ENCODE measurements at places on chromosomes 6 and 20.

DNA sequence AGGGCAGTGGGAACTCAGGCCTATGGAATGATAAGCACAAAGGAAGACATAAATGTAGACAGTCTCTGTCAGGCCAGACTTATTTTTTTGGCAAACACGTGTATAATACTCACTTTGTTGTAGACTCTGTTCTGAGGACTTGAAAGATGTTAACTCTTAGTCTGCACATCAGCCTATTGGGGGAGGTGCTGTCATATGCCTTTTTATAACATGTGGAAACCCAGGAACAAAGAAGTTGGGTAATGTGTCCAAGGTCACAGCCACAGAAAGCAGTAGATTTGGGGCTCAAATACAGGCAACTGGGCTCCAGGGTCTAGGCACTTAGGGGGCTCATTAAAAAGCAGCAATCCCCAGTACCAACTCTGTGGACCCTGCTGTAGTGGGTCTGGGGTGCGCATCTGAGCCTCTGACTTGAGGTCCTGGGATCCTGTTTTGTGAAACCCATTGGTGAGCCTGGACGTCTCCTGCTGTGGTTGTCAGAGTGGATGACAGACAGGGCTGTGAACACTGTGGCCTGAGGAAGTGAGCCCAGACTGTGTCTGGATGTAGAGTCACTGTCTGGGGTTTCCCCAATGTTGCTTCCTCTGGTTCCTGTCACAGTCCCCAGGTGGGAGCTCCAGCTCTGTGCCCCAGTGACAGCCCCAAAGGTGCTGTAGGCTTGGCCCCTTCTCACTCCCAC, 50.0 kb downstream of the CDH26 start:
- no peak for DNase-seq

- DNase-seq, result no peak
These were observed 23.6 kb downstream of the RREB1 start for GRCh38 chr6:7131390-7131789.

DNA sequence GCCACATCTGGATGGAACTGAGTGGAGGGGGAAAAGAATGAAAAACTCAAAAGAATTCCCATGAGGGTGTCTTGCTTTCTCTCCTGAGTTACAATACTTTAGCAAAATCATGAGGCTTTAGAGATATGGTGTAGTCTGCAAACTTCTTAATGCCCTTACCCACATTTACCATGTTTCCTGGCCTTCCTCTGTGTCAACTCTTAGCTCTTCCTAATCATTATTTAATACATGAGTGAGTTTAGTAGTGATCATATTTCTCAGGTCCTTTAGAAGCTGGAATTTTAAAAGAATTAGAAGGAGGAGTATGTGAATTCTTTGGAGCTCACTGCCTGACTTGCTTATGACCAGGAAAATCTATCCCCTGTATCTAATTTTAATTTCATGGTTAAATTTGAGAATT, 39.0 kb downstream of the STX11 start:
- no peak for DNase-seq

GRCh38 chr20:41407607-41408006, 41.0 kb upstream of the EMILIN3 start:
- no peak for DNase-seq

GRCh38 chr6:70708448-70708847, 40.8 kb downstream of the SMAP1 start:
- DNase-seq, result no peak

- DNase-seq, result no peak
These were observed 79.5 kb upstream of the ATXN1 start for GRCh38 chr6:16840725-16841124.

DNA sequence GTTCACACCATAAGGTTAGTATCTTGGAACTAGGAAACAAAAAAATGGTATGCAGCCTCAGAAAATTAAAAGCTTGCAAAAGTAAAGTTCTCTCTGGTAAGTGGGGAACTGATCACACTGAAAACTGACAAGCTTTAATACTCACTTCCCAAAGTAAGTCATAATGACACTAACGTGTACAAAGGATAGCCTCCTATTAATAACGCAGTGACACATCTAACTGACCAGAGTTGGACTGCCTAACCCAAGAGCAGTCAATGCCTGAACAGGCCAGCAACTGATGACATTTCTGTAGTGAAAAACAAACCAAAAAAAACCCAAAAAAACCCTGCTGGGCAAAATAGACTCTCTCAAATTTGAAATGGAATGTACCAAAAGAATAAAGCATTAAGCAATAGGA, 30.7 kb downstream of the CHD6 start:
- DNase-seq, result peak; percentile 18

- no peak for DNase-seq
These were observed 114.0 kb downstream of the PDSS2 start for GRCh38 chr6:107345393-107345792.

DNA sequence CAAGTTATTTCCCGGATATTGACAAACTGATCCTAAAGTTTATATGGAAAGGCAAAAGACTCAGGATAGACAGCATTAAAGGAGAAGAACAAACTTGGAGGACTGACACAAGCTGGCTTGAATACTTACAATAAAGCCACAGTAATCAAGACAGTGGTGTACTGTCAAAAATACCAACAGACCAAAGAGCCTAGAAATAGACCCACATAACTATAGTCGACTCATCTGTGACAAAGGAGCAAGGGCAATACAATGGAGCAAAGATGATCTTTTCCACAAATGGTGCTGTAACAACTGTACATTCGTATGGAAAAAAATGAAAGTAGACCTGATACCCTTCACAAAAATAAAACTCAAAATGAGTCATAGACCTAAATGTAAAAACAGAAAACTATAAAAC, 46.0 kb downstream of the ABHD12 start:
- DNase-seq, result no peak

GRCh38 chr6:45586216-45587171, 208.8 kb upstream of the SUPT3H start:
- DNase-seq, result no peak

DNA sequence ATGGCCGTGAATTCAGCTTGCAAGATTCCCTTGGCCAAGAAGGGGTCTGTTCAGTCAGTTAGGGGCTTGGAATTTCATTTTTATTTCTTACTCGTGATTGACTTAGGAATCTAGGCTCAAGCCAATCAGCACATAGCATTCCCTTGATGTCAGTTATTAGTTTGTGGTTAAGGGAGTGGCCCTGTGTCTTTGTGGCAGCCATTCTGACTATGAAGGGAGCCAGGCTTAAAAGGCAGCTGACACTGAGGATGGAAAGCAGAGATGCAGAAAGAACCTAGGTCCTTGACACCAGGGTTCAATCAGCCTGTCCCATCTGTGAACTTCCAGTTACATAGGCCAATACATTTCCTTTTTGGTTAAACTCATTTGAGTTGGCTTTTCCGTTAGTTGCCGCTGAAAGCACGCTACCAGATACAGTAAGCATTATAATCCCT, 48.1 kb downstream of the MCUR1 start:
- peak; percentile 59 for DNase-seq

DNA sequence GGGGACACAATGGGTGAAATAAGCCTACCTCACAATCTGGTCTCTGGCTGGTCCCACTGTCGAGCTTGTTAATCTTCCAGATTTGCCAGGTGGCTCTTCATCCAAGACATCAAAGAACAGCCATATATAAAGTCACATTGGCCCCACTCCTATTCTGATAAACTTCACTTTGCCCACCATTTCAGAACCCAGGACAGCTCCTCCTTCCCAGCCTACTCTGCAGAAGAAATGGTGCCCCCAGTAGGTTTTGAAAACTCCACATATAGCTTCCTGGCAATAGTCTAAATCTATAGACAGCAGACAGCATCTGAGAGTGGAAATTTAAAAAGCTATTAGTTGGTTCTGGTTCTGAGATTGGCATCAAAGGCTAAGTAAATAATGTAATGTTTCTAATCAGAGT, 143.1 kb upstream of the PCSK2 start:
- no peak for DNase-seq

- DNase-seq, result no peak
These were observed 150.7 kb upstream of the BTBD3 start for GRCh38 chr20:11766961-11767360.

DNA sequence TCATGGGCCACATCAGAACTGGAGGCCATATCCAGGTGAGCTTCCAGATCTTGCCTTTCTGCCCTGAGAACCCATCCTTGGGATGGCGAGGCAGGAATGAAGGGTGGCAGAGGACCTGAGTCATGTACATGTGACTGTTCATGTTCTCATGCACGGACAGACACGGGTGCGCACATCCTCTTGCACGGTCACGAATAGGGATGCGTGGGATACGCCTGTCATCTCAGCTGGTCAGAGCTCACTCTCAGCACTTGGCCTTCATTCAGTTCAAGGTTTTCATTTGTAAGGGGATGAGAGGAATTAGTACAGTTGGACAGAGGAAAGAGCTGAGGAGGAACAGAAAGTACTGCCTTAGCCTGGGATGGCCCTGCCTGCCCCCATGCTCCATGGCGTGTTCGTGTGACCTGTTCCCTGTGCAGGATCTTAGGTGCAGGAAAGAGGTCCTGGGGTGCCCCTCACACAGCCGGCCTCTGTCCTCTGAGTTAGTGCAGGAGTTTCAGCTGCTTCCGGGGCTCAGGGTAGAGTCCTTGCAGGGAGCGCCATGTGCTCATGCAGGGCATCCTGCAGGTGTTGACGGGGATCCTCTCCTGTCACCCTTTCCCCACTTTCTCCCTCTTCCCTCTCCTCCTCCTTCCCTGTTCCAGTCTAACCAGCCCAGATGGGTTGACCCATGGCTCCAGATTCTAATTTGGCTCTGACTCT, 173.4 kb downstream of the DTNBP1 start:
- no peak for DNase-seq

DNA sequence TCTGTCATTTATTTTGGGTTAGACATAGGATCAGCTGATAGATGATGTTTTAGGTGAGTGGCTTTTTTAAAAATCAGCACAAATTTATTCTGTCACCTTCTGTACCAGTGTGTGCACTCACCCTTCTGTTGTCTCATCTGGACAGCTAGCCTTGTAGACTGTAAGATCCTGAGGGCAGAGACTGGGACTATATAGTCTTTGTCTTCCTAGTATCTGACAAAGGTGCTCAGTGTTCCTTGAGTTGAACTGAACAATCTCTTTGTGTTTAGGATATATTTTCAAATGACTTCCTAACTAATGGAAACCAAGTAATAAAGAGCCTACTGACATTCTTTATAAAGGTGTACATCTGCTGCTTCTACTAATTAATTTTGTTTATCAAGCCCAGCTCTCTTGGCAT, 3.0 kb downstream of the DCBLD1 start:
- no peak for DNase-seq

- no peak for DNase-seq
These were observed 443.8 kb downstream of the TENT5A start for GRCh38 chr6:81308577-81309279.

DNA sequence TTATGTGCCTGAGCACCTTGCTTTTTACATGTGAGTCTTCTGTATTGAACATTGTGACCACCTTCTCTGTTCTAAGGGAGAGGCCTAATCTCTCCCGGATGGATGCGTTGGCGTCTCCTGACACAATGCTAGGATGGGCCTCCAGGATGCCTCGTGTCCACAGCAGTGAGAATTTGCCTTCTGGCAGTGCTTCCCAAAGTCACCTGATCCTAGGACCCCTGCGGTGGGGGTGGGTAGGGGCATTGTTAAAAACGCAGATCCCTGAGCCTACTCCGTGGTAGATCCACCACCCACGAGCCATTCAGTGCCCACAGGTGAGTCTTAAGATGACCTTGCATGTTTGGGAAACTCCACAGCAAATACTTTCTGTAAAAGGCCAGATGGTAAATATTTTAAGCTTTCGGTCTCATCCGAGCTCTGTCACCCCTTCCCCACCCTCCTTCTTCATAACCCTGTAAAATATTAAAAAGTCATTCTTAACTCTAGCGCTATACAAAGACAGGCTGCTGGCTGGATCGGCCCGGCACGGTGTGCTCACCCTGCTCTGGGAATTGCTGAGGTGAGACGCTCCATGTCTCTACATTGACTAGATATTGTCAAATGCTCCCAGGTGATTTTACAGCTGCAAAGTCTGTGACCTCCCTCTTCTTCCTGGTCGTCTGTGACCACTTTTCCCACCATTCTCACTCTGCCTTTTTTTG, 106.7 kb upstream of the IYD start:
- DNase-seq, result no peak

GRCh38 chr20:4813863-4814695, 92.4 kb downstream of the PRND start:
- DNase-seq, result no peak

DNA sequence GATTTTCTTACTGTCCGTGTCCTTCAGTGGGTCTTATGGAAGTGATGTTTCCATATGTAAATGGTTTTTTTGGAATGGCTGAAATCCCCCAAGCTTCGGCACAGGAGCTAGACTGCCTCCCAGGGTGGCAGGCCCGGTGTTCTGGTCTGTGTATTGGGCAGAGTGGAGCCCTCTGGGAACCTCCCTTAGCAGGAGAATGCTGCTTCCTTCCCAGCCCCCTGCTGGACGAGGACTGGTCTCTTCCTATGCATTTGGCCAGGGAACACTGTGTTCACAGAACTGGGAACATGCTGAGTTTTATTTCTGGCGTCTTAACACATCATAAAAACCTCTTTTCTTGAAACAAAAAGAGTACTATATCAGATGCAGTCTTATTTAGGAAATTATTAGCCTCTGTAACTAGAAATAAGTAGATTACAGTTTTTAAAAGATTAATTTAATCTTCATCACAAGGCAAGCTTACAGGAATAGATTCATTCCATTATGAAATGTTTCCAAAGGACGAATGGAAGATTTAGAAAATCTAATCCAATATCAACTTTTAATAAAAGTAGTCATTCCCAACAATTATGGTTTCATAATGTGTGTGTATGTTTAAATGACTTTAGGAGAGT, 56.6 kb downstream of the SYTL3 start:
- peak; percentile 29 for DNase-seq

DNA sequence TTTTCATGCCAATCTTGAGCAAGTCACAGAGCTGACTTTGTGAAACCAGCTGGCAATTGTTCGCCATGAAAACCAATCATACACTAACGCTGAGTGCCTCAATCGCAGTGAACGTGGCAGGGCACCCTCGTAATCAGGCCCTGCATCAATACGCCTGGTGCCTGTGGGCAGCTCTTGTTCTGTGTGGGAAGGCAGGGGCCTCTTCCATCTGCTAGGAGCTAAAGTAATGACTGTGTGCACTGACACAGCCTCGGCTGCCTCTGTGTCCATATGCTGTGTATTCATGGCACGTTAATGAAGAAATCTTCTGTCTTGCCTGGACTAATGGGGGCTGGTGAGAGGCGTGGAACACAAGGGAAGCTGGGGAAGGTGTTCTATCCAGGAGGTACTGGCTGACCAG, 27.8 kb upstream of the SYNDIG1 start:
- DNase-seq, result no peak

DNA sequence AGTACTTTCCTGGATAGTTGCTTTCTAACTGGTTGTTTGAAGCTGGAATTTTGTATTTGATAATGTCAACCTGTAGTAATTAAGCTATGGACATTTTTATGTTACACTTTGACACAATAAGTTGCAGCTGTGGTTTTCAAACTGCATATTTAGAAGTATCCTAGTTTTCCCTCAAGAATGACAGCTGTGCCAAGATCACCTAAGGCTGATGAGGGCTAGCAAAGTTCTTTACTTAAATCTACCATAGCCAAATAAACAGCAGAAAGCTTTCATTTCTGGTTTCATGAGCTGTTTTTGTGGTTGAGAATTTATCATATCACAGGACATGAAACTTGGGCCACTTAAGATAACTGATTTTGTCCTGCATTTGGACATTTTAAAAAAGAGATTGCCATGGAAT, 30.6 kb downstream of the FAM229B start:
- DNase-seq, result no peak

- DNase-seq, result no peak
These were observed 20.7 kb upstream of the DCDC2 start for GRCh38 chr6:24378473-24379097.

GRCh38 chr6:84508334-84508733, 256.1 kb downstream of the TBX18 start:
- no peak for DNase-seq

GRCh38 chr20:50373674-50374286, 136.4 kb upstream of the PTPN1 start:
- DNase-seq, result no peak
